ENCODE measurements at places on chromosomes 5 and 9. TPM values are rescaled to one million over a fixed set of nuclear protein-coding genes. Genes with fewer than 3 reads are reported as not detected.

The SIL1 gene
- 61.5 TPM for total RNA-seq

The CDO1 gene
- total RNA-seq = 0.05 TPM

DNA sequence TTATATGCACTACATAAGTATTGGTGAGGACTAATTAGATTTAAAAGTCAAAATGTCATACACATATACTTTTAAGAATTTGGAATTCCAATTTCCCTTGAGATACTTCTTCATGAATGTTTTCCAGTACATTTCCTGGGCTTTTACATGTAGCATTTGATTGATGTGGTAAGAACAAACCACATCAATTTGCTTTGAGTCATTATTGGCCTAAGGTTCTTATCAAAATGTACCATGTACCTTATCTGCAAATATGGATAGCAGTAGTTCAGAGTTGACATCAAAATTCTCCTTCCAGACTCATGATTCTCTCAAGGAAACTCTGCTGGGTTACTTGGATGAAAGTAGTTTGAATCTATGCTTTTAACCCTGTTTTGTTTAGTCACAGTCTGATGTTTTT lies 2.5 kb downstream of the CAST start:
- DNase-seq = peak; percentile 21

- DNase-seq = no peak
These were observed 88.0 kb downstream of the ADAMTS2 start for GRCh38 chr5:179257176-179257682.

GRCh38 chr9:23451802-23452418 lies 374.1 kb downstream of the ELAVL2 start:
- no peak for DNase-seq

GRCh38 chr9:135772702-135773493 lies 70.9 kb downstream of the KCNT1 start:
- no peak for DNase-seq

GRCh38 chr5:103224118-103224893 lies 34.3 kb upstream of the MACIR start:
- DNase-seq = peak; percentile 65

- DNase-seq = no peak
These were observed 367.4 kb downstream of the EFNA5 start for GRCh38 chr5:107303171-107303968.

GRCh38 chr5:32088214-32088613 lies 85.9 kb downstream of the GOLPH3 start:
- no peak for DNase-seq

DNA sequence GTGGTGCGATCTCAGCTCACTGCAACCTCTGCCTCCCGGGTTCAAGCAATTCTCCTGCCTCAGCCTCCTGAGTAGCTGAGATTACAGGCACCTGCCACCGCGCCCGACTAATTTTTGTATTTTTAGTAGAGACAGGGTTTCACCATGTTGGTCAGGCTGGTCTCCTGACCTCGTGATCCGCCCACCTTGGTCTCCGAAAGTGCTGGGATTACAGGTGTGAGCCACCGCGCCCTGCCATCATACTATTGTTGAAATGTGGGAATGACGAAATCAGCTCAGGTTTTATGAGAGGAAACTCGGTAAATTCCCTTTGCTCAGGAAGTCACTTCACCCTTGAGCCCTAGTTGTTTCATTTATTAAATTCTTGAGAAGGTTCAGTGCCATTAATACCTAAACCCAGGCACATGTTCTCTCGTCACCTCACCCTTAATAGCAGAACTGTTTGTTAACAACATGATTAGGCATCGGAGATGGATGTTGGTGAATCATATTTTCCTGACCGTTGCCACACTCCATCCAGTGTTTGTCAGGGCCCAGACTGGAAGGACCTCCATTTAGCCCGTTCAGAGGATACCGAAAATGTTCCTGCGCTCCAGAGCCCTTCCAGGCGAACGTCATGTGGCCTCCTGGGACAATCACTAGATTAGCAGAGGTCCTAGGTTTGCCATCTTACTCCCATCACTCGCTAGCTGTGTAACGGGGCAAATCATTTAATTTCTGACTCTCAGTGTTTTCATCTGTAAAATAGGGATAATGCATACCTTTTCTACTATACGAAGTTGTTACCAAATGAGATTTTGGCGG lies 20.0 kb upstream of the CREBRF start:
- DNase-seq = no peak

GRCh38 chr5:94776167-94776566 lies 157.7 kb downstream of the SLF1 start:
- DNase-seq = peak; percentile 2

- DNase-seq = no peak
These were observed 204.5 kb downstream of the MCTP1 start for GRCh38 chr5:95080441-95080840.

DNA sequence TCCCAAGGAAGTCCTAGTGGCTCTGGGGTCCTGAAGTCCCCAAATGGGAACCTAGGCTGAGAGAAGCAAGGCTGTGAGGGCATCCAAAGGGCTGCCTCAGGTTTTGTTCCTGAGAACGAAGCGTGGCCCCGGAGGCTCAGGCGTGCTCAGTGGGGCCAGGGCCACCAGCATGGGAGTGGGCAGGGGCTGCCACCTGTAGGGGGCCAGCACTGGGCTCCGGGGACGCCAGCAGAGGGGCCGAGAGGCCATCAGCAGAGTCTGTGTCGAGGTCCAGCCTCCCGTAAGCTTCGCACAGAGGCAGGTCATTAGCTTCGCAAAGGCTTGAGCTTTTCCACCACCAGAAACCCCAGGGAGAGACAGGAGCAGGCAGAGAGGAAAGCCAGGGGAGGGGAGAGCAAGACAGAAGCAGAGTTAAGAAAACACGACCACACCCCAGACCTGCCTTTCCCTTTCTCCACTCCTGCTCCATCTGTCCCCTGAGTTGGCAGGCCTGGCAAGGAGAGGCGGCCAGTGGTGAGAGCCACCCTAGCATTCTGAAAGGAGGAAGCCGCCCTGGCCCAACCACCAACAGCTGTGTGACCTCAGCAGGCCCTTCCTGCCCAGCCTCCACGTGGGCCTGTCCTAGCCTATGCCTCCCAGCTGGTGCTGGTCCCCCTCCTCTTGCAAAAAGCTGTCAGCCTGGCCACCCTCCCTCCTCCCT lies 5.5 kb upstream of the SURF6 start:
- no peak for DNase-seq

Measured in M059J (cell line).